NCI-H2171 treated with DMSO at 0.1 percent for 48 hours (cell line): ENCODE measurements at places on chromosomes 1 and 21.

GRCh38 chr1:109084563-109085517 lies 5.7 kb upstream of the TMEM167B start:
- no peak for DNase-seq

DNA sequence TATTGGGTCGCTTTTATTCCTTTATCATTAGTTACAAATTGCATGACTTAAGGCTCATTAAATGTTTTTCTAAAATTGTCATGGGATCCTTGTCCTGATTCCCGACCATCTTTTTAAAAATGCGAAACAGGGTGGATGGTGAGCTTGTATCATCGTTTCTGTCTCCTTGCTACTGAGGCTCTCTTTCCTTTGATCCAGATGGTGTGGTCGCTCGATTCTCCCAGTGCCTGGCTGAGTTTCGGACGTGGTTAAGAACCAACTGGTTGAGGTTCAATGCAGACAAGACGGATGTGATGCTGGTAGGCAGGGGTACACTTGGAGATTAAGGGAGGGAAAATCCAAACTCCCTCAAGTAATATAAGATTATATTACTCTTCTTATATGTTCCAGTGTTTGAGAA lies 1.2 kb downstream of the MIER1 start:
- DNase-seq, result peak; percentile 23

GRCh38 chr1:9284061-9284460 lies 8.6 kb upstream of the SPSB1 start:
- no peak for DNase-seq

- DNase-seq, result no peak
Observed at GRCh38 chr1:204249736-204250427, 36.1 kb upstream of the GOLT1A start.

GRCh38 chr1:173920861-173921260 lies 3.7 kb upstream of the SERPINC1 start:
- no peak for DNase-seq
